ENCODE measurements at places on chromosomes 4 and X.

GRCh38 chr4:148103597-148104355 is 338.4 kb downstream of the NR3C2 start:
- DNase-seq = no peak

DNA sequence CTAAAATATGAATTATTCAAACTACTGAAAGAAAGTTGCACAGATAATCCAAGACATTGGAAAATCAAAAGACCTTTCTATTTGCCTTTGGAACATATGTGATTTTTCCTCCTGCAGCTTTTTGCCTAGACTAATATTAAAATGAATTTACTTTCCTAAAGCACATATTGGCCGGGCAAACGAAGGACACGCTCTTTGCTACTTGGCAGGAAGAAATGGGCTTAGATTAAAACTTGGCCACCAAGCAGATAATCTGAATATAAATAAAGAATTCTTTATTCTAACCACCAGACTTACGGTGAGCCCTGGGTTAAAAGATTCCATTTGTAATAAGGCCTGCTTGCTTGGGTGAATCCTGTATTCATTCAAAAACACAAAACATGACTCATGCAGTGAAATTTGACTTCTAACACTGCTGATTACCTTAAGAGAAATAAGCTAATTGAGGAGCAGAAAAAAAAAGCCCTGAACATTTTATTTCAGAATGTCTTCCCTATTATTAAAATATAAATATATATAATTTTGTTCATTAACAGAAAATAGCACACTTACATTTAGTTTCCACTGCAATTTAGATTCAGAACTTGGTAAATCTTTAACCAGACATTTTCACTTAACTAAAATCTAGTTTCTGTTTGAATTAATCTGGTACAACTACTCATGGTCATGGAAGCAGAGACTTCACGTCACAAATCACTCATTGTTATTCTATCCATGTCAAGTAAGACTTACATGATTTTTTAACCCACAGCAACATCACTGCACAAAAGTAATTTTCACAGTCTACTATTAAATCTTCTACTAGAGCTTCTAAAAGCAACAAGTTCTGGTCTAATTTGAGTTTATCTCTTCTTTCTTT is 116.1 kb upstream of the PLAC1 start:
- no peak for DNase-seq

GRCh38 chr4:140448162-140448561 is 20.7 kb upstream of the CLGN start:
- DNase-seq = no peak

DNA sequence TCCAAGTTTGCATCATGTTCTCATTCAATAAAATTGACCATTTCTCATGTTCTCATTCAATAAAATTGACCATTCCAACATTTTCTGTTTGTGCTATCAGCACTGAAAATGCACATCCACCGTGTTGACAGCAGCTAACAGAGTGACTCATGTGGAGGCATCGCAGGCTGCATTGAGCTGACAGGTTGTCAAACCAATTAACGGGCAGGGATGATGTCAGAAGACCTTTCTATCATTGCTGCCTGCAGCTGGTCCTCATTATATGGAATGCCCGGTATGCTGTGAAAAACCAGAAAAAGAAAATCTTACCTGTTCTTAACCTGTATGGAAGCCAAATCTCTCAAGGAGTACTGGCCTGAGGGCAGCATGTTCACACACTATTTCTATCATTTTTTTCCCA is 202.0 kb downstream of the SMIM20 start:
- DNase-seq = no peak

GRCh38 chrX:18895189-18895951 is 88.5 kb downstream of the PHKA2 start:
- no peak for DNase-seq

GRCh38 chrX:25143596-25143995 is 127.8 kb upstream of the ARX start:
- no peak for DNase-seq
